ENCODE measurements at places on chromosomes 11 and 22.
A peak's percentile ranks its signal among the peaks of the same experiment; 100 is the strongest.

DNA sequence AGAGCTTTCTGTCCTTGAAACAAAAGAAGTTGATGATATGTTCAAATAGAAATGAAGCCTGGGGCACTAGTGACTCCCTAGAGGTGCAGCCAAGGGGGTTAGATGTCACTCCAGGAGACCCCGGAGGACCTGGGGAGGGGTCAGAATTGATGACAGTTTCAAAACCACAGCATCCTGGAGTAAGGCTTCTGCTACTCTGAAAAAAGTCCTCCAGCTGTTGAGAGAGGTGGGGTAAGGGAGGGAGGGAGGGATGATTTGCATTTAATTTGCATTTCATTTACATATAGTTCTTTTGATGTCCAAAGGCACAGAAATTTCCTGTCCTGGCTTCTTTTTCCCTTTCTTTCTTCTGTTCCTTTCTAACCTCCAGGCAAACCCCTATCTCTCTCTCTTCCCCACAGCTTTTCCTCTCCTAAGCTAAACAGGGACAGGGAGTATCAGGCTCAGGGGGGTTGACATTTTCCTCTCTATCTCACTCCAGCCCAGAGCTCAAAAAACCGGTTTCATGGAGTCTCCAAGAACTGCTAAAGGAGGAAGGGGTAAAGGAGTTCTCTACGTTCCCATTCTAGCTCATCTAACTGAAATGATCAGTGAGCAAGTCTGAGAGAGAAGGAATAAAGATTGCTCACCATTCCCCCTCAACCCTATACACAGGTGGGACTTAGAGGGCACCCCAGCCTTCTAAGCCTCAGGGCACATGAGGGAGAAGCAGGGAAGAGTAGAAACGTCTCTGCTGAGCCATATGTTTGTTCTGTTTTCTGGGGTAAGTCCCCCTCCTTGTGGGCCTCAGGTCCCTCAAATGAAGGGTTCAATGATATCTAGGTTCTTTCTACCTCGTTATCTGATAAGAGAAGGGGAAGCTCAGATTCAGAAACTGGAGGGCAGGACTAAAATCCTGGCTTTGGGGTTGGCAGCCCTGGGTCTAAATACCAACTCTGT is 3.5 kb upstream of the POU2F3 start:
- peak; percentile 75 for DNase-seq

- peak; percentile 79 for DNase-seq
Measured at GRCh38 chr22:26550498-26551033, 38.3 kb upstream of the TFIP11 start.

GRCh38 chr22:45317551-45318167 is 7.9 kb downstream of the FAM118A start:
- DNase-seq: peak; percentile 26

DNA sequence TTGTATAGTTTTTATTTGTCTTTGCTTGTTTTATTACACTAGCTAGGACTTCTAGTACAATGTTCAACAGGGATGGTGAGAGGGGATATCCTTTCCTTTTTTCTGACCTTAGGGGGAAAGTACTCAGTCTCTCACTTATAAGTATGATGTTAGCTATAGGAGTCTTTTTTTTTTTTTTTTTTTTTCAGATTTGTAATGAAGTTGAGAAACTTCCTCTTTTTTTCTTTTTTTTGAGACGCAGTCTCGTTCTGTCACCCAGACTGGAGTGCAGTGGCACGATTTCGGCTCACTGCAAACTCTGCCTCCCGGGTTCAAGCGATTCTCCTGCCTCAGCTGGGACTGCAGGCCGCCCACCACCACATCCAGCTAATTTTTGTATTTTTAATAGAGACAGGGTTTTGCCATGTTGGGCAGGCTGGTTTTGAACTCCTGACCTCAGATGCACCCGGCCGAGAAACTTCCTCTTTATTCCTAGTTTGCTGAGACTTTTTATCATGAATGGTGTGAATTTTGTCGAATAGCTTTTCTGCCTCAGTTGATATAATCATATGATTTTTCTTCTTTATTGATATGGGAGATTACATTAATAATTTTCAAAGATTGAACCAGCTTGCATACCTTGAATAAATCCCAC is 10.9 kb downstream of the TRIM22 start:
- no peak for DNase-seq

DNA sequence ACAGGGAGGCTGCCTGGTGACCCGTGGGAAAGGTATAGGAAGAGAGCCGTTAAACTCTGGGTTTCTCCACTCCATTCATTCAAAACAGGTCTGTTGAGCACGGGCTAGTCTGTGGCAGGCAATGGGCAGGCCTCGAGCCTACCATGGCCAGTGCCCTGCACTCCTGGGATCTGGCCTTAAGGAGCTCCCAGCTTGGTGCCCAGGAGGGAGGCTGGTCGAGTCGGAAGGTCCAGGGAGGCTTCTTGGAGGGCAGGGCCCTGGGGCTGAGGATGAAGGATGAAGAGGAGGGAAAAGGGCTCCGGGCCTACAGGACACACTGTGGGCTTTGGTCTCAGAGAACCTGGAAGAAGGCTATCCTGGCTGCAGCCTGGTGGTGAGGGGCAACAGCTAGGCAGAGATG is 41.9 kb upstream of the MN1 start:
- no peak for DNase-seq

GRCh38 chr22:44850946-44851345 is 98.6 kb downstream of the ARHGAP8 start:
- no peak for DNase-seq

GRCh38 chr11:63761188-63761587 is 7.4 kb downstream of the ZFTA start:
- no peak for DNase-seq

DNA sequence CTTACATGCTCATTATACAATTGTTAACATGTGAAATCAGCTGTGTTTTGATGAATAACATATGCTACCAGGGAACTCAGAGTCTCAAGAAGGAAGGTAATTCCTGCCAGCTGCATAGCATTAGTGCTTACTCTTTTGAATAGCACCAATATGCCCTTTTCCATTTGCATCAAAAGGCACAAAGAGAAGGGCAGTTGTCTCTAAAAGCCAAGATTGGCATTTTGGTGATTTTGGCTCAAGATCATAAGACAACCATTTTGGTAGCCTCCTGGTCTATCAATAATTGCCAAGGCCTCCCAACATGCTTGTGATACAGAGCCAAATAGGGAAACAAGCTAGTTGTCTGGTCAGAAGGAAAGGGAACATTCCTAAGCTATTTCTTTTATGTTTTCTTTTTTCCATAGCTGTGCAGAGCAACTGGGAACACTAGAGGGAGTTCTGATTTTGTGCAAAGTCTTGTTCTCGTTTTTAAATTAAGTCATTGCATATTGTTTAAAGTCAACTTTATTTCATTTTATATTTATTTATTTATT is 416.7 kb upstream of the CHORDC1 start:
- DNase-seq: peak; percentile 49

DNA sequence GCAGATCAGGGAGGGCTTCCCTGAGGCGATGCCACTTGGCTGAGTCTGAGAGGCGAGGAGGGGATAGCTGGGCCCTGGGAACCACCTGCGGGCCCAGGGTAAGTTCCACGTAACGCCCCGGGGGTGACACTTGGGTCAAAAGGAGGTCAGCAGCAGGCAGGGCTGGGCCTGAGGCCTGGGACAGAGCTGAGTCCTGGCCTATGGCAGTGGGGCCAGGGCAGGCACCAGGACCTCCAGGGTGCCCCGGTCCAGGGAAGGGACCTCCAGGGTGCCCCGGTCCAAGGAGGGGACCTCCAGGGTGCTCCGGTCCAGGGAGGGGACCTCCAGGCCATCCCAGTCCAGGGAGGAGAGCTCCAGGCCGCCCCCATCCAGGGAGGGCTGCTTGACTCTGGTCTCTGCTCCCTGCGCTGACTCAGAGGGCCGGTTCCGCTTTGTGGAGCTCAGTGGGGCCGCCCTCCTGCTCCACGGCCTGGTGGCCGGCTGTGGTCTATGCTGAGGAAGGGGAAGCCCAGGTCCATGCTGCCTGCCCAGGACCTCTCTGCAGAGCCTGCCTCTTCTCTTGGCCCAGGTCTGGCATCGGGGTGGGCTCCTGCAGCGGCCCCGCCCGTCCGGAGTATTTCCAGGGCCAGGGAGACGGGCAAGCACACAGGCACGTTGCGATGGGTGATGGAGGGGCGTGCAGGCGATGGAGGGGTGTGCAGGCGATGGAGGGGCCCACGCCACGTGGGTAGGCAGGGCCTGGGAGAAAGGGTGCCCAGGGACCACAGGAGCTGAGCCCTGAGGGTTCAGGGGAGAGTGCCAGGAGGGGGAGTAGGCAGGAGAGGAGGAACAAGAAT is 19.5 kb upstream of the WNT7B start:
- peak; percentile 41 for DNase-seq

DNA sequence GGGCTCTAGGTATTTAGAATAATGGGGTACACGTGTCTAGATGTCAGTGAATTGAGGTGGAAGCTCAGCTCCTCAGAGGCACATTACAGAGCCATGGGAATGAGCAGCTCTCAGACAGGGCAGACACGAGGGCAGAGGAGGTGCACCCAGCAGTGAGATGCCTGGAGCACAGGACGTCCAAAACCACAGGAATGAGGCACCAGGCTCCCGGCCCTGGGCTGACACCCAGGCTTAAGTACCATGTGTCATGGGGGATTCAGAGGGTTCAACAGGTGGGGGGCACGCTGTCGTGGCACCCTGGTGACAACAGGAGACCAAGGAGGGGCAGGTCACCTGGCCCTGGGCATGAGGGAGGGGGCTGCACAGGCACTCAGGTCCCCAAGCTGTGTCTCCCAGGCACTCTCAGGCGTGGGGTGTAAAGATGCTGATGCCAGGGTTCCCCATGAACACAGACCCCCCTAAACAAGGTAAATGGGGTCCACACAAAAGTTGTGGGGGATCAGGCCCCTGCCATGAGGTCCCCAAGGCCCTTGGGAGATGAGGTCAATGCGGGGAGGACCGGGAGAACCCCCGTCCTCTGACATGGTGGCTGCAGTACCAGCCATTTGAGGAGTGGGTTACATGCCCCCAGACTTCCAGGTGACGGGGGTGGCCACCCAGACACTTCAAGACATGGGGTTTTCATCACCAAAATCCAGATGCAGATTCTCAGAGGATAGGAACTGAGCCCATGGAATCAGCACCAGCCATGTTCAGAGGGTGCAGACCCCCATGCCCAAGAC is 5.6 kb upstream of the SYT8 start:
- peak; percentile 30 for DNase-seq

GRCh38 chr22:47458348-47458747 is 695.9 kb downstream of the TBC1D22A start:
- DNase-seq: no peak

- DNase-seq: no peak
Measured at GRCh38 chr22:31104869-31105268, 2.5 kb downstream of the SELENOM start.

DNA sequence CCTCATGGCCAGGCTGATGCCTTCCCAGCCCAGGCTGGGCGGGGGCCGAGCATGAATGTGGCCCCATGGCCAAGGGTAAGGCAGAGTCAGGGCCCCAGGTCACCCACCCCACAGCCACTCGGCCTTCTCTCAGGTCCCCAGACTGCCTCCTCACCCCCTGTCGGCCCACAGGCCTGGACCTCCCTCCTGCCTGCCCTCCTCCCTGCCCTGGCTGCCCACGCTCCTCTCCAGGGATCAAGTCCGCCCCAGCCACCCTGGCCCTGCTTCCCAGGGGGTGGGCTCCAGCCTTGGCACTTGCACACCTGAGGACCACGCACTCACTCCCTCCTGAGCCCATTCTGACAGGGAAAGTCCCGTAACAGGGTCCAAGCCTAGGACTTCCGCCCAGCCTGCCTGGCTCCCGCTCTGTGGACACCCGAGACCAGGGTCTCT is 37.8 kb upstream of the TH start:
- DNase-seq: no peak

GRCh38 chr11:79263001-79263400 is 177.8 kb downstream of the TENM4 start:
- no peak for DNase-seq

GRCh38 chr22:37953062-37953436 is 352 bp downstream of the C22orf23 start:
- no peak for DNase-seq

GRCh38 chr11:44326615-44327475 is 16.9 kb upstream of the ALX4 start:
- DNase-seq: no peak

DNA sequence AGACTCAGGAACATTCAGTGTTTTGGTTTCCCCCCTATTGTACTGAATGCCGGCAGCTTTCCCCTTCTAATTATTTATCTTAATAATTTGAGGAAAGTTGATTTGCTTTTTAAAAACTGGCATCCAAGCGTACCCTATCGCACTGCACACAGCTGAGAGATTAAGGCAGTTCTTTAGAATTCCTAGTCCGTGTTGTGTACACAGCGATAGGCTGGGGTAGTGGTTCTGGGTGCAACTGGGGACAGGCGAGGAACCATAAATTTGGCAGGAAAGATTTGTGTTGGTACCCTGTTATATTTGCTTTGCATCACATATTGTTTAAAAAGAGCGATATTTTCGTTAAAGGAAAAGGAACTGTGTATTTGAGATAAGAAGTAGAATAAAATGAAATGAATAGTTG is 39.2 kb downstream of the PTPRJ start:
- no peak for DNase-seq

- DNase-seq: no peak
Measured at GRCh38 chr22:30474683-30475424, 3.0 kb upstream of the SEC14L3 start.
